CD14-positive monocyte (primary cell): ENCODE measurements at places on chromosomes 4 and X.

DNA sequence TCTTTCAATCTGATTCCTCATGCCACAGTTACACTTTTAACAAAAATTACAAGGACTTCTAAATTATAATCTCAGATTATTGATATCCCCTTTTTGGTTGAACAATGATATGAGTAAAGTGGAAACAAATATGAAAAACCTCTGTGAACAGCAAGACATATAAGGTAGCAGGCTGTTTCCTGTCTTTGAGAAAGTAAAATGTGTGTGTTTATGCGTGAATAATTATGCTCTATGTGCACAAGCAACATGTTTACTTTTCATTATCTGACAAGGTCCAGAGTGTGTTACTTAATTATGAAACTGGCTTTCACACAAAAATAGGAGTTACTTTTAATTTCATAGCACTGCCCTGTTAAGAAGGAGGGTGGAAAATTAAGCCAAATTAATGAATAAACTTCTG is 43.1 kb downstream of the DDIT4L start:
- no peak overlapping the region for H3K27ac ChIP-seq
- no peak overlapping the region for H3K4me3 ChIP-seq
- no peaks in the 10 kb centered on the region for H3K27me3 ChIP-seq
- H3K4me1 ChIP-seq = no peaks in the 10 kb centered on the region
- no peaks in the 10 kb centered on the region for H3K36me3 ChIP-seq

- DNase-seq = no peak
- H3K27ac ChIP-seq = no peak overlapping the region
- H3K27me3 ChIP-seq = no peaks in the 10 kb centered on the region
- no peaks in the 10 kb centered on the region for H3K36me3 ChIP-seq
Measured at GRCh38 chr4:159937595-159937994, 834.7 kb downstream of the RAPGEF2 start.

- no peaks in the 10 kb centered on the region for H3K36me3 ChIP-seq
- no peak overlapping the region for H3K4me3 ChIP-seq
- no peak overlapping the region for H3K27ac ChIP-seq
- peaks cover 6% of the 10 kb centered on the region for H3K4me1 ChIP-seq
Measured at GRCh38 chr4:76315267-76315918, 8.9 kb downstream of the STBD1 start.

DNA sequence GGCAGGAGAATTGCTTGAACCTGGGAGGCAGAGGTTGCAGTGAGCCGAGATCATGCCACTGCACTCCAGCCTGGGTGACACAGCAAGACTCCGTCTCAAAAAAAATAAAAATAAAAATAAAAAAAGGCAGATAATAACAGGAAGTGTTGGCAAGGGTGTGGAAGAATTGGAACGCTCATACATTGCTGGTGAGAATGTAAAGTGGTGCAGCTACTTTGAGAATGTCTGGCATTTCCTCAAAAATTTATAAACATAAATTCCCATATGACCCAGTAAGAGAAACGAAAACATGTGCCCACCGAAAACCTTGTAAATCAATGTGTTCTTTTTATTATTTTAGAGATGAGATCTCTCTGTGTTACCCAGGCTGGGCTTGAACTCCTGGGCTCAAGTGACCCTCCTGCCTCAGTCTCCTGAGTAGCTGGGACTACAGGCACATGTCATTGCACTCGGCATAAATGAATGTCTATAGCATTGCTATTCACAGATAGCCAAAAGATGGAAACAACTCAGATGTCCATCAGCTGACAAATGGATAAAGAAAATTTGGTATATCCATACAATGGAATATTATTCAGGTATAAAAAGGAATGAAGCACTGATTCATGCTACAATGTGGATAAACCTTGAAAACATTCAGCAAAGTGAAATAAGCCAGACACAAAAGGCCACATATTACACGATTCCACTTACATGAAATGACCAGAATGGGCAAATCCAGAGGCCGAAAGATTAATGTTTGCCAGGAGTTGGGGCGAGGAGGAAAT is 63.7 kb upstream of the PLAC1 start:
- H3K4me3 ChIP-seq = no peak overlapping the region
- H3K27me3 ChIP-seq = no peaks in the 10 kb centered on the region
- no peaks in the 10 kb centered on the region for H3K36me3 ChIP-seq
- H3K4me1 ChIP-seq = peaks cover 6% of the 10 kb centered on the region
- no peak for DNase-seq
- no peak overlapping the region for H3K27ac ChIP-seq

DNA sequence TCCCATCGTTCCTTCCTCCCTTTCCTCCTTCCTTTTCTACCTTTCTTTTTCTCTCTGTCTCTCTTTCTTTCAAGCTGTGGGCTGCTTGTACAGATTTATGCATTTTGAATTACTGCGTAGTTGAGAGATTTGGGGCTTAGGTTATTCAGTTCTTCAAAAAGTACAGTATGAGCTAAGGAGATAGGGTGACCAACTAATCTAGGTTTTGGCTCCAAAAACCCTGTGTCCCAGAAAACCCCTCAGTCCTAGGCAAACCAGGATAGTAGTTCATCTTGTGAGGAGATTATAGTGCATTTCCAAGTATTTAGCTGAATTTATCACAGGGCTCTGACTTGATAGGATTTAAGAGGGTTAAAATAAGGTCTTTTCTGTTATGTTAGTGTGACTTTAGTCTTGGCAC is 64.5 kb downstream of the NFKB1 start:
- H3K27ac ChIP-seq = no peak overlapping the region
- no peaks in the 10 kb centered on the region for H3K27me3 ChIP-seq
- H3K4me1 ChIP-seq = no peaks in the 10 kb centered on the region

DNA sequence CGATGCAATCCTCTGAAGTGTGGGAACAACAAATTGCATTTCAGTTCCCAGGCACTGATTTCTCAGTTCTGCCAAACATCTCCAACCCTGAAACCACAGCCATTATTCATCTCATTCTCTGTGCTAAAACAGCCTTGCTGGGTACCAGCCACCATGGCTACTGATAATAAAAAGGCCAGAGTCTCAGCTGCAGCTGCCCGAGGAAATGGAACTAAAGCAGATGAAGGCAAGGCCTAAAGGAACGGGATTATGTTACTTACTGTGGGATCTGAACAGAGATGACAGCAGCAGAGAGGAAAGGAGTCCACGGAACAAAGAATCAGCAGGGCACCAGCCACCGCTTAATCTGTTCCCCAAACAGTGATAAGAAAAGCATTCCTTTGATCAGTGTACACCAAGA is 155.7 kb downstream of the PAPSS1 start:
- no peaks in the 10 kb centered on the region for H3K36me3 ChIP-seq
- no peaks in the 10 kb centered on the region for H3K27me3 ChIP-seq
- no peak overlapping the region for H3K27ac ChIP-seq
- H3K4me1 ChIP-seq = no peaks in the 10 kb centered on the region
- H3K4me3 ChIP-seq = no peak overlapping the region

GRCh38 chr4:113467581-113467980 is 294.0 kb downstream of the CAMK2D start:
- peak; percentile 3 for DNase-seq
- H3K27me3 ChIP-seq = no peaks in the 10 kb centered on the region
- no peak overlapping the region for H3K27ac ChIP-seq
- peaks cover 6% of the 10 kb centered on the region for H3K36me3 ChIP-seq

DNA sequence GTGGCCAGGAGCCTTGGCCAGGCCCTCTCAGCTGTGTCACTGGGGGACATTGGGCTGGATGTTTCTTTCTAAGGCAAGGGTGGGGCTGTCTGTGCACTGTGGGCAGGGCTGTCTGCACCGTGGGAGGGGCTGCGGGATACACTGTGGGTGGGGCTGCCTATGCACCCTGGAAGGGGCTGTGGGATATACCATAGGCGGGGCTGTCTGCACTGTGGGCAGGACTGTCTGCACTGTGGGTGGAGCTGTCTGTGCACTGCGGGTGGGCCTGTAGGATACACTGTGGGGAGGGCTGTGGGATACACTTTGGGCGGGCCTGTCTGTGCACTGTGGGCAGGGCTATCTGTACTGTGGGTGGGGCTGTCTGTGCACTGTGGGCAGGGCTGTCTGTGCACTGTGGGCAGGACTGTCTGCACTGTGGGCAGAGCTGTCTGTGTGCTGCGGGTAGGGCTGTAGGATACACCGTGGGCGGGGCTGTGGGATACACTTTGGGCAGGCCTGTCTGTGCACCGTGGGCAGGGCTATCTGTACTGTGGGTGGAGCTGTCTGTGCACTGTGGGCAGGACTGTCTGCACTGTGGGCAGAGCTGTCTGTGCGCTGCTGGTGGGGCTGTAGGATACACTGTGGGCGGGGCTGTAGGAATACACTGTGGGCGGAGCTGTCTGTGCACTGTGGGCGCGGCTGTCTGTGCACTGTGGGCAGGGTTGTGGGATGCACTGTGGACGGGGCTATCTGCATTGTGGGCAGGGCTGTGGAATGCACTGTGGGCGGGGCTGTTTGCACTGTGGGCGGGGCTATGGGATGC is 31.1 kb downstream of the ACOX3 start:
- H3K4me1 ChIP-seq = peaks cover 4% of the 10 kb centered on the region
- no peak overlapping the region for H3K4me3 ChIP-seq
- DNase-seq = peak; percentile 17
- H3K27me3 ChIP-seq = no peaks in the 10 kb centered on the region

DNA sequence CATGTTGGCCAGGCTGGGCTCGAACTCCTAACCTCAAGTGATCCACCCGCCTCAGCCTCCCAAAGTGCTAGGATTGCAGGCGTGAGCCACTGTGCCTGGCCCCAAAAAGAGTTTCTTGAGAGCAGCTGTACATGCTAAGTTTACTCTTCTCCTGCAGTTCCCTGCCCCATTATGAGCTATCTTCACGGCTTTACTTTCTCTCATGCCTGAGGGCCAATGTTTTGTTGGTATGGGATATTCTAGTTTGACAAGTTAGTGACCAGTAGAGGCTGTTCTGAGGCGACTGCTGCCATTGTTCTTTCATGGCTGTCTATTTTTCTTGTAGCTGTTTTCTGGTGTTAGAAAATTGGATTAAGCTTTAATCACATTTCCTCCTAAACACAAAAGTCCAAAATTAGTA is 78.0 kb upstream of the STX18 start:
- H3K4me3 ChIP-seq = no peak overlapping the region
- H3K36me3 ChIP-seq = no peaks in the 10 kb centered on the region
- H3K27me3 ChIP-seq = no peaks in the 10 kb centered on the region
- H3K4me1 ChIP-seq = no peaks in the 10 kb centered on the region
- no peak overlapping the region for H3K27ac ChIP-seq
- no peak for DNase-seq

DNA sequence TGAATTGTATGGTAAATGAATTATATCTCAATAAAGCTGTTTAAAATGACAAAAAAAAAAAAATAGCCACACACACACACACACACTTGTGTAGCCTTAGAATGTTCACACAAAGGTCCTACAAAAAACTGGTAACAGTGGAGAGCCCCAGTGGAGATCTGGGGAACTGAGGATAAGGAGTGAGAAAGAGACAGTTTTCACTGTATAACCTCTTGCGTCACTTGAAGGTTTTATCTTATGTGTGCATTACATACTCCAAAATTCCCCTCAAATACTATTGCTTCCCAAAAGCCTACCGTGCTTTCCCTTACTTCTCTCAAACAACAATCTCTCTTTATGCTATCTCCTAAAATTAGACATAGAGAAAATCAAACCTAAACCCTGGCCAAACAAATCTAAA is 67.8 kb downstream of the SMC1A start:
- H3K36me3 ChIP-seq = no peaks in the 10 kb centered on the region
- H3K27ac ChIP-seq = no peak overlapping the region
- peaks cover 26% of the 10 kb centered on the region for H3K4me1 ChIP-seq
- no peak overlapping the region for H3K4me3 ChIP-seq
- no peak for DNase-seq

DNA sequence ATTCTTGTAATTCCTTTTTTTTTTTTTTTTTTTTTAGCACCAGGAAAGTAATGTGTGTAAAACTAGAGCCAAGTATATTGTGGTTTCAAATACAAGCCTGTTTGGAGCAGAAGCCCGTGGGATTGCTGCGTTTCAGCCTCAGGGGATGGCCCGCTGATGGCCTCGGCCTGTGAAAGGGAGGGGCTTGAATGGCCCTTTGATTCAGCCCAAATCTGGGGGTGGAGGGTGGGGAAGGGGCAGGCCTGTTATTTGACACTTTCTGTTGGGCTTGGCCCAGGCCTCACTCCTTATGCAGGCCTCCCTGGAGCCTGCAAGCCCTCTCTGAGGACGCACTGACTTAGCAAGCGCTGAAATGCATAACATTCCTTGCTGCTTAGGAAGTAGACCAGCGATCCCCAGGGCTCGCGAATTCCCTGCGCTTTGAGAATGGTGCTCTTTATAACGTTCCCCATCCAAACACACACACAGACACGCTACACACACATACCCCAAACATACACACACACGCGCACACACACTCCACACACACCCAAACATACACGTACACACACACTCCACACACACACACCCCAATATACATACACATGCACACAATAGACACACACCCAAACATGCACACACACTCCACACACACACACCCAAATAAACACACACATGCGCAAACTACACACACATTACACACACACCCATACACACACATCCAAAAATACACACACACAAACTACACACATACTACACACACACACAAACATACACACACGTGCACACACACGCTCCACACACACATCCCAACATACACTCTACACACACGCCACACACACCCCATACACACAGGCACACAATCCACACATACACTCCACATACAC is 29.6 kb downstream of the TLR10 start:
- no peaks in the 10 kb centered on the region for H3K27me3 ChIP-seq
- peak overlapping the region; percentile 34 for H3K4me3 ChIP-seq
- DNase-seq = no peak
- peak overlapping the region; percentile 72 for H3K27ac ChIP-seq

- no peak for DNase-seq
- H3K36me3 ChIP-seq = peaks cover 33% of the 10 kb centered on the region
- no peak overlapping the region for H3K4me3 ChIP-seq
- no peaks in the 10 kb centered on the region for H3K4me1 ChIP-seq
Measured at GRCh38 chr4:121863799-121864198, 6.5 kb downstream of the BBS7 start.

DNA sequence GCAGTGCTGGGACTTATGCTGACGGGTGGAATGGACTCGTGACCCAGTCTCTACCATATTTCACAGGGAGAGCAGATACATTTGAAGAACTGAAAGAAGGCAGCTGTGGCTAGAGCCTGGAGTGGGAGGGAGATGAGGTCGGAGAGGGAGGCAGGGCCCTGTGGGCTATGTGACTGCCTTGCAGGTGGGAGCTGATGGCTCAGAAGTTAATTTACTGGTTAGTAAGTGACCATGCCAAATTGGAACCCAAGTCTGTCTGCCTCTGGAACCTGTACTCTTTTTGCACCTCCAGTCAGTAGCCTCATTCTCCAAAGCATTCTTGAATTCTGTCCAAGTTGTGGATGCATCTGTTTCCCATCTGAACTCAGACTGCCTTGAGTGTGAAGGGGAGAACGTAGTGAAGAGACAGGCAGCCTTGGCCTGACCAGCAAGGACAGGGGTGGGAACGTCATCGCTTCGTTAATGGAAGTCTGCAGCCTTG is 92.3 kb downstream of the REPS2 start:
- no peaks in the 10 kb centered on the region for H3K27me3 ChIP-seq
- no peak overlapping the region for H3K4me3 ChIP-seq

DNA sequence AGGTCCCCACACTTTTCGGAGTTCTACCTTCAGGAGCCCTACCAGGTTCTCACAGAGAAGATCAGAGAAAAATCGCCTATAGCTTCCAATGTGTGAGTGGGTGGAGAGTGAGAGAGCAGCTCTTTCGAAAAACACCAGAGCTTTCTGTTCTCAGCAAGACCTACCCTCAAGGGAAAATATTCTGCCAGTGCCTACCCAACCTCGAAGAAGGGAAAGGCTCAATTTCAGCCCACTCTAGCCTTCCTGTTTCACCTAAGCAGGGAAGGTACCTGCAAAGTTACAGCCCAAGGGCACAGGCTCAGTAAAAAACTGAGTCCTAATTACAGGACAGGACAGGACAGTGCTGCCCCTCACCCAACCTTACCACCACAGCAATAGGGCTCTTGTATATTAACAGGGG is 104.0 kb upstream of the WDR17 start:
- H3K27ac ChIP-seq = no peak overlapping the region
- no peaks in the 10 kb centered on the region for H3K36me3 ChIP-seq
- no peak for DNase-seq
- H3K4me1 ChIP-seq = no peaks in the 10 kb centered on the region
